Cerebellum (tissue), 4 donors: ENCODE measurements at places on chromosomes 4 and X. TPM values are rescaled to one million over a fixed set of nuclear protein-coding genes. Genes with fewer than 3 reads are reported as not detected.
A peak's percentile ranks its signal among the peaks of the same experiment; 100 is the strongest.

Gene KIF4A
- total RNA-seq = 5.7 TPM

GRCh38 chrX:10676235-10676957 lies 56.0 kb upstream of the MID1 start:
- no peak for DNase-seq

DNA sequence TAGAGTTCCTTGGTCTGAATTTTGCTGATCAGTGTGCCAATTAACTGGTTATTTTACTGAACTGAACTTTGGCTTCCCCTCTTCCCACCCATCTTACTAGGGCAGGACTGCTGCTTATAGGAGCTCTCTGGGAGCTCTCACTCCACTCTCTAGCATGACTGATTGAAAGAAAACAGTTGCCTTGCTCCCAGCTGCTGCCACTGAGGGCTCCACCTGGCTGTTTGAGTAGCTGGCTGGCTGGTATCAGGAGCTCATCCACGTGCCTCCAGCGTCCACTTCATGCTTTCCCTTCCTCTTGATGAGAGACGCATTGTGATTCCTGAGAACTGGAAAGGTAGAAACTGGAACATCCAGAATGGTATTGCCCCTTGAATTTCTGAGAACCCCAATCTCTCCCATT lies 73.0 kb upstream of the KLHL13 start:
- DNase-seq = no peak

DNA sequence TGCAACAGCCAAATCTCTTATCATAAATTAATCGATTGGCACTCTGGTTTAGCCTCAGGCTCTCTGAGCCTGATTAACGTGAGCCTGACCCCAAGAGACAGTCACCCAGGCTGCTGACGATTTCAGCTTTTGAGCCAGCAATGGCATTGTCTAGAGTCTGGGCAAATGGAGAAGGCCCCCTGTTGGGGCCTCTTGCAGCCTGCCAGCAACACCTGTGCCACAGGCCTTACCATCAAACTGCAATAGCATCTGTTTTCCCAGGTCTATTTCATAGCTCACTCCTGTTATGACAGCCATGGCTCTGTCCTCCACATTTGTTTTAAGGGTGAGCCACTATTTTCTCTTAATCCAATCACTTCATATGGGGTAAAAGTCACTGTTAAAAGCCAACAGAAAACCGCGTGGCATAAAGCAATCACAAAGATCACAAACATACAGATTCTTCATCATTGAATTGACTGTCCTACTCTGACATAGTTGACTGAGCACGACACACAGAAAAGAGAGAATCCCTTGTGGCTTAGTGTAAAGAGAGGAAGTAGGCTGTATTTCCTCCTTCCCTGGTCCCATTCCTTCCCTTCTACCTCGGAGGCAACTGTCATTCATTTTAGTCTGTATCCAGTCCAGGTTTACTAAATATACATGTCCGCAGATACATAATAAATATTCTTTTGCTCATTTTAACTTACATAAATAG lies 47.8 kb downstream of the SLC9A7 start:
- peak; percentile 38 for DNase-seq

GRCh38 chr4:150949943-150950342 lies 65.1 kb downstream of the LRBA start:
- DNase-seq = no peak
